ENCODE measurements at places on chromosomes 3 and 15.
A peak's percentile ranks its signal among the peaks of the same experiment; 100 is the strongest.

- DNase-seq, result no peak
Measured at GRCh38 chr3:67044295-67044694, 46.2 kb downstream of the KBTBD8 start.

DNA sequence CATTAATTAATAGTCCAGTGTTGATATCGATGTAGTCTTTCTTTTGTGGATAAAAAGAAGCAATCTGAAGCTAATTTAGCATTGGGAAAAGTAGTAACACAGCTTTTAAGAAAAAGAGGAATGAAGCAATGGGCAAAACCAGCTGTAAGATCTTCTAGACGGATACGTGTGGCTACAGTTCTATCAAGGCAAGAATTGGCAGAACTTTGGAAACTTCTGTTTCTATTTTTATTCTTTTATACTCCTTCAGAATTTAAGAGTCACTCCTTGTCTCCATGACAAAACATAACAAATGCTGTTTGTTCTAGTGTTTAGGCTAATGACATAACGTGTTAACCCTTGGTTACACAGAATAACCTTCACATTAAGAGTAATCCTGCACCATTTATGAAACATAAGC is 289.2 kb downstream of the ROBO2 start:
- peak; percentile 12 for DNase-seq

GRCh38 chr15:23038726-23039142 is 635 bp downstream of the TUBGCP5 start:
- DNase-seq, result no peak

- no peak for DNase-seq
Measured at GRCh38 chr3:117405359-117405758, 695.8 kb downstream of the TUSC7 start.

GRCh38 chr15:64447536-64448315 is 12.7 kb upstream of the ZNF609 start:
- no peak for DNase-seq

GRCh38 chr15:41888662-41889253 is 5.1 kb downstream of the SPTBN5 start:
- DNase-seq, result no peak

- DNase-seq, result no peak
Measured at GRCh38 chr3:11724615-11725339, 81.1 kb upstream of the VGLL4 start.

DNA sequence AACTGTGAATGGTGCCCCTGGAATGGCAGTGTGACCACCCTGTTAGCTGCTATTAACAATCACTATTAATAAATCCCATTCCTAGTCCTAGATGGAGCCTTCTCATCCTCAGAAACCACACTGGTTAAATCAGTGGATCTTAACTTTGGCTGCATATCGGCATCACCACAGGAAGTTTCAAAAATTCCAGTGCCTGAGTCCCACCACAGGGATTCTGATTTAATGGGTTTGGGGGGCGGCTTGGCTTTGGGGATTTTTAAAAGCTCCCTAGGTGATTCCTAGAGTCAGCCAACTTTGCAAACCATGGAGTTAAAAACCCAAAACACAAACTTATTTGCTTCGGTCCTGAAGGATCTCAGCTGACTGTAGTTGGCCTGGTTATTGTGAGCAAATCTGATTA is 3.1 kb downstream of the FAM107A start:
- DNase-seq, result no peak

- no peak for DNase-seq
Measured at GRCh38 chr15:82566690-82567089, 26.4 kb upstream of the RPS17 start.

DNA sequence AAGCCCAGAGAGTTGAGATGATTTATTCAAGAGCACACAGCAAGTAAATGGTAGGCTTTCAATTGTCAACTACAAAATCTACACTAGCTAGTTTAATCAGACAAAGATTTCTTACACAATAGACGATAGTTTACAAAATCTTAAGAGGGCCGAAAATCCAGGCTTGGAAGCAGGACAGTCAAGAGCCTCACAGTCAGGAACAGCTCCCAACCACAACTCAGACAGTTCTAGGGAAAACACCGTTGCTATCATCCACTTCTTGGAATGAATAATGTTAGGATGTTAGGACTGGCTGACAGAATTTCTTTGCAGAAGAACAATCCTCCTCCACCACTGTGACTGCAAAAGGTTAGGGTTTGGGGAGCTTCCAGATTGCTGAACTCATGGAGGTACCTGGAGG is 290.8 kb upstream of the ZPLD1 start:
- no peak for DNase-seq

DNA sequence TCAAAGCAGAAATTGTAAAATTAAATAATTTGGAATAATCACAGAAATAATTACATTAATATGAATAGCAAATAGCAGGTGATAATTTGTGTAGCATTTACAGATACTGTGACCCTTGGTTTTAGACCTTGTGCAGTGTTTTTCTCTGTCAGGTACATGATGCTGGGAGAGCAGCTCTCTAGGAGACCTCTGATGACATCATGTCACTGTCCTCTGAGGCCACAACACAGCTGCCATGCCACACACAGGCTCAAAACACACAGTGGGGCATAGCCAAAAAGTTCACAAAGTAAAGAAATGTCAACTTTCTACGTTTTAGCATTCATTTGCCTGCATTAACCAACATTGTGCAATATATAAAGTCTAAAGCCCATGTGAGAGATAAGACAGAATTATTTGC is 71.8 kb upstream of the ZBTB20 start:
- DNase-seq, result no peak
